GM03348 (cell line): ENCODE measurements at places on chromosomes 6 and 20.

DNA sequence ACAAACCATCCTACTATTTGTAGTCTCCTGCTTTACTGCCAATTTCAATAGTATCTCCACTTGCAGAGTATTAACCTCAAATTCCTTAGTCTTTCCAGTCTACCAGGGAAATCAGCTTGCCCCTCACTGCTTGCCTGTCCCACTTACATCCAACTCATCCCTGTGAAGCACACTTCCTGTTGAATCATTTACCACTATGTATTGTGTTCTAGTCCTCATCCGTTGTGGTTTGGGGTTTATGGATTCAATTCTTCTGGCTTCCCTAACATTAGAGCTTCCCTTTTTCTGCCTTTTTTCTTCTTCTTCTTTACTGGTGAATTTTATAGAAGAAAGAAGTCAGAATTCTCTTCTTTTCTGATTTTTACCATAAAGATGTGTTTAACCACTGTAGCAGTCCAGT, 5.1 kb upstream of the TXLNB start:
- DNase-seq, result peak; percentile 53

- no peak for DNase-seq
These were observed 85.1 kb upstream of the CNKSR3 start for GRCh38 chr6:154595538-154595937.

DNA sequence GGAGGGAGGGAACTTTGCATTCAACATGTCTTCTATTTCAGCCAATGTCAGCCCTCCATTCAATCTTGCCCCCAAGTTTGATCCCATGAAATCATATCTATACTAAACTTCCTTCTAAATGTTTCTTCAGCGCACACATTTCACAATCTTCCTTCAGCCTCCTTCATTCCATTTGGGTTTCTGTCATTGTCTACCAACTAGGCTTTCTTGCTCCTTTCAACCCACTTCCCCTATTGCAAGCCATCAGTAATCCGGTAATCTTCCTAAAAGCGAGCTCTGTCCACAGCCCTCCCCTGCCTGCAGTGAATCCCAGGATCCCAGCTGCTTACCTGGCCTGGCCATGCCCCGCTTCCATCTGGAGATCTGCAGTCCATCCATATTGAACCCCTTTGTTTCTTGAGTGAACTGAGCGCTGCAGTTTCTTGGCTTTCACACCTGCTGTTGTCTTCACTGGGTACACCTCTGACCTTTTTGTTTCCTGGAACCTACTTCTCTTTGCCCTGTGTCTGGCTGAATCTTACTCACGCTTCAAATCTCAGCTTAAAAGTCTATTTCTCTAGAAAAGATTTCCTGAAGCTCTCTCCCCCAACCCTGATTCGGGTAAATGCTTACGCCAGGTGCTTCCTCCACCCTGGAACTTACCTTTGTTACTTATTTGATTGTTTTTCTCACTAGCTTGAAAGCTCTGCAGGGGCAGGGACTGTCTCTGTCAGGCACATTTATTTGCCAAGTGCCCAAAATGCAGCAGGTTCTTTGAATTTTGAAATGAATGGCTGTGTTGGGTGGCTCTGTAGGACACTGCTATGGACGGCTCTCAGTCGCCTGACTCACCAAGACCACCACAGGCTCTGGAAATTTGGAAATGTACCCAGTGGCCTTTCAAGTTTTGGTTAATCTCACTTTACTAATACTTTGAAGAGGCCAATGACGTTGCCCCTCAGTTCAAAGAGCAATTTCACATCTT, 50.3 kb downstream of the ADTRP start:
- no peak for DNase-seq

GRCh38 chr6:16320533-16321340, 82.3 kb downstream of the GMPR start:
- DNase-seq, result peak; percentile 67

GRCh38 chr6:122995921-122996793, at the start of gene CLVS2:
Gene CLVS2 (plus strand): TSS chr6:122996235. CDS start chr6:122997778, 1,543 bp downstream.
- DNase-seq, result peak; percentile 29

DNA sequence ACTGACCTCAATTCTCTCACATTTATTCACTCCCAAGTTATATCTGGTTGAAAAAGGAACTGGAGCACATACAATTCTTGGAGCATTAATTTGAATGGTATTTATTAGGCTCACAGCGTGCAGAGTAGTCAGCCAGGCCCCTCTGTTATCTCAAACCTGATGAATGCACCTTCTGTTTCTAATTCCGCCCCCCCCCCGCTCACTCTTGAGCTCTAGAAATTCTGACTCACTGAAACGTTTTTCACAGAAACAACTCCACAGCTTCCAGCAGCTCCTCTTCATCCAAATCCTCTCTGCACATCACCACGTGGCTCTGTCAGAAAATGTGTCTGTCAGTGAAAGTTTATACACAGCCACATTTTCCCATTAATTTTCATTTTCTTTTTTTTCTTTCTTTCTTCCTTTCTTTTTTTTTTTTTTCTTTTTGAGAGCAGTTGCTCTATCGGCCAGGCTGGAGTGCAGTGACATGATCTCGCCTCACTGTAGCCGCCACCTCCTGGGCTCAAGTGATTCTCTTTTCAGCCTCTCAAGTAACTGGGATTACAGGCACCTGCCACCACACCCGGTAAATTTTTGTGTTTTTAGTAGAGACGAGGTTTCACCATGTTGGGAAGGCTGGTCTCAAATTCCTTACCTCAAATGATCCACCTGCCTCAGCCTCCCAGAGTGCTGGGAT, 109.4 kb downstream of the TBXT start:
- peak; percentile 46 for DNase-seq

DNA sequence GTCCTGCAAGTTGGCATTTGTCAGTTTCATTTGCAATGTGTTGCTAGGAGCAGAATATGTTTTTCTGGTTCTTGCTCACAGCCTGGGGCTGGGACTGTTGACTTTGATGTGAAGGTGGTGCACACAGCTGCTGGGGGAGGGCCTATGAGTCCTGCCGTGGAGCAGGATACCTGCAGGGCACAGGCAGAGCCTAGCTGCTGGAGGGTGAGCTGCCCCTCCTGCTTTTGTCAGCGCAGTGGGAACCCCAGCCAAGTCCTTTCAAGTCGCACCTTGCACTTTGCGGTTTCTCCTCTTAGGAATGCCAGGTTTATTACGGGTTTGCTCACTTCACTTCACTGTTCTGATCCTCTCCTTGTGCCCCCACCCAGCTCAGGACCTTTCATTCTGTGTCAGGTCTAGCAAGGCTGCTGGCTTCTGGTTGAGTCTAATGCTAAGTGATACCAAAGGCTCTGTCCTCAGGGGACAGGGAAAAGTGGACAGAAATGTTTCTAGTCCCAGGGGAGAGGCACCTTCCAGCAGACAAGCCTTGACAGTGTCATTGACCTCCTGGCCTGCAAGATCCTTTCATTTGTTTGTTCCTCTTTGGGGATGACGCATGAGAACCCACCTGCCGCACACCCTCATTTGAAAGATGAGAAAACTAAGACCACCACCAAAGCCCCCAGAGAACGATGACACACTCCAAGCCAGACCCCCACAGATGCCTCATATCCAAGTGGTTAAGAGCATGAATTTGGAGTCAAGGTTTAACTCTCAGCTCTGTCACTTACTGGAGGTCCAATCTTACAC, 2.7 kb upstream of the SPO11 start:
- no peak for DNase-seq

- DNase-seq, result no peak
These were observed 82.6 kb downstream of the FAM217A start for GRCh38 chr6:3996349-3996748.

- DNase-seq, result no peak
These were observed 8.7 kb upstream of the RBM38 start for GRCh38 chr20:57382516-57382915.

GRCh38 chr20:35992713-35993335, 24.4 kb downstream of the CNBD2 start:
- peak; percentile 89 for DNase-seq

DNA sequence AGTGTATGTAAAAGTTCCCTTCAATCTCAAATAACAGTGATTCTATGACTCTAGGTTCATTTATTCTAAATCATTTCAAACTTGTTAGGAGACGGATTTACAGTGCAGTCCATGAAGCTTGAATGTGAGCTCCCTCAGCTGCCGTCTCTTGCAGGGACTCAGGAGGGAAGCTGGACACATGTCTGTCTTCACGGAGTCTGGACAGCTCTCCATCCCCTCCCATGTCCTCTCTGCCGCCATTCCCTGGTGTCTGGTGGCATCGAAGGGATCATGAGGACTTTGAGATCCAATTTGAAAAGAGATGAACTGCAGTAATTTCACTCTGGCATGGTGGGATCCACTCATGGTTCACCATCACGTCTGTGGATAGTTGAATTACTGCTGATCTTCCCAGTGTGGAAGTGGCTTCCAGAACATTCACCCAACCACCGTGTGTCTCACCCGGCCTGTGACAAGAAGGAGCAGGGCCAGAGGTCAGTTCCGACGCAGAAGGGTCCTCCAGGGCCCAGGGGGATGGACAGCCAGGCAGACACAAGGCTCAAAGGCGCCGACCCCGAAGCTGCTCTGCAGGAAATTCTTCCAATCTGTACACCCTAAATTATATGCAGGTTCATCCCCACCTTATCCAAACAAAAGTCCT, 370.1 kb downstream of the THBS2 start:
- DNase-seq, result no peak

DNA sequence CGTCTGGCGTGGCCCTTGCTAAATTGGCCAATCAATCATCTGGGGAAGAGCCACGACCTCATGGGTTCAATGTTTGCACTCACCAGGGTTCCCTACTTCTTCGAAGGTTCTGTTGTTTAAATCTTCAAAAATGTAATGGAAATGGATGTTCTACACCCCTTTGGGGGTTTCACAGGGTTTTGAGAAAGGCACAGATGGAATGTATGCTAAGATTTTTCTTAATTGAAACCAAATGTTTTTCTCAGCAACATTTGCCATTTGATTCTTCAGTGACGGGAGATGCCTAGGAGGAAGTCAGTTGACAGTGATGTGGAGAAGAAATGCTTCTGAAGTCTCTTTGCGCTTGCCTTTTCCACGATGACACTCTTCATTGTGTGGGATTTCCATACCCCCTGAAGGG, 312.3 kb downstream of the ESR1 start:
- no peak for DNase-seq

- DNase-seq, result no peak
These were observed 19.7 kb downstream of the PCK1 start for GRCh38 chr20:57580478-57581201.

DNA sequence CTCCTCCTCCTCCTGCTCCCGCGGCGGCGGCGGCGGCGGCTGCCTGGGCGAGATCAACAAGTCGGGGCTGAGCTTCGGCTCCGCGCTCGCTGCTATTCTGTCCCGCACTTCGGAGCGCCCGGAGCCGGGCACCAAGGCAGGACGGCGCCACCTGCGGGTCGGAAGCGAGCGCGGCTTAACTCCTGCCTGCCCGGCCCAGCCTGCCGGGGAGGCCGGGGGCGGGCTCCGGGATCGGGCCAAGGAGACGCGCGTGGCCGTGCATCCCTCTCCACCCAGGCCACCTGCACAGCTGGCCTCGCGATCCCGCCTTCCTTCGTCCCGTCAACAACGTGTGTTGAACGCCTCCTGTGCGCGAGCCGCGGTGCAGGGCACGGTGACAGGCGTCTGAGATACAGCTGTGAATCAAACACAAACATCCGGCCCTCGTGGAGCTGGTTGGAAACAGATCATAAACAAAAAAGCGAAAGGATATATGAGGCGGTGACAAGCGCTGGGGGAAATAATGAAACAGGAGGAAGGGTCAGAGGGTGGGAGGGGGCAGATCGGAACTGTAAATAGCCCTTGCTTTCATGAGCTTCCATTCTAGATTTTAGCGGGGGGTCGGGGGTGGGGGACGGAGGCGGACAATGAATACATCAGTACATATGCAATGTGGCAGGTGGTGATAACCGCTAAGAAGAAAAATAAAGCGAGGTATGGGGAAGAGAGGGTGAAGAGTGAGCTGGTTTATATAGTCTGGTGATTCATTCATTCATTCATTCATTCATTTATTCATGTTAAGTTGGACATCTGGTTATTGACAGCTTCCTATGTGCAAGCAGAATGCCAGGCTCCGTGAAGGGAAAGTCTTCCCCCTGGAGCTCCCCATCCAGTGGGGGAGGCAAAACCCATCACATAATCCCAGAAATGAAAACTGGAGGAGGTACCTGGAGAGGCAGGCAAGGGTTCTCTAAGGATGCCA, 2.0 kb upstream of the KCNB1 start:
- peak; percentile 89 for DNase-seq

- no peak for DNase-seq
These were observed 11.8 kb upstream of the KCNQ2 start for GRCh38 chr20:63484236-63484635.

- peak; percentile 14 for DNase-seq
These were observed 40.4 kb upstream of the TINAG start for GRCh38 chr6:54267798-54268197.

DNA sequence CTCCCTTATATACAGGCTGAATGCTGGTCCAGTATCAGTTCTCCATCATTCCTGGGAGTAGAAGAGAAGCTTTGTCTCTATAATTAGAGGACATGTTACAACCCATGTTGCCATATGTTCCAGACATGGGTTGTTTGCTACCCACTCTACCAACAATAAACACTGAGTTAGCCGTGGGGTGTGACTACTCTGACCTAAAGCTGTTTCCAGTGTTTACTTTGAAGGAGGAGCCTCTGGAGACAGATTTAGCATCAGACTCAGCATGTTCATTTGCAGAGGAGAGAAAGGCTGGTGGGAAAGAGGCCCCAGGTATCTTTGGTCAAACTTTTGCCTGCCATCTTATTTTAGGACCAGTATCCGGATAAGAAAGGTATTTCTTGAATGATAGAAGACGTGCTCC, 157.9 kb upstream of the SNX9 start:
- DNase-seq, result no peak

- peak; percentile 59 for DNase-seq
These were observed 443.9 kb downstream of the CDKAL1 start for GRCh38 chr6:20978151-20978614.

GRCh38 chr6:53906103-53906502, 111.3 kb downstream of the LRRC1 start:
- DNase-seq, result no peak
